NCI-H510A treated with DMSO at 0.1 percent for 48 hours (cell line): ENCODE measurements at places on chromosomes 2 and 18.

- peak; percentile 50 for DNase-seq
Observed at GRCh38 chr2:25822190-25823117, 55.8 kb downstream of the ASXL2 start.

GRCh38 chr2:42777883-42778805, 14.2 kb upstream of the OXER1 start:
- DNase-seq: no peak

DNA sequence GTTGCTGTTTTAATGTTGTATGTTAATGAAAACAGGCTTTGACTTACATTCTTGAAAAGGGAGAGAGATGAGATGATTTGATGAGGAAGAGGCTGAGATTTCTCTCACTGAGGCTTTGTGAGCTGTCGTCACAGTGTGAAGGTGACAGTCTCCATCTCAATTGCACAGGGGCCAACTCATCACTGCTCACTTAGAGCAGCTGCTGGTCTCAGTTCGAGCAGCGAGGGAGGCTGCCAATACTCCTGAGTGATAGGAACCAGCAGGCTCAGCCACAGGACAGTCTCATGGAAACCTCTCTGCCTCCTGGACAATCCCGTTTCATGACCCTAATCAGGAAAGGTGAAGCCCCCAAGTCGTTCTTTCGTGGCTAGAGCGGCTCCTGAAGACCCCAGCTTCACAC, 170.7 kb upstream of the SOX11 start:
- no peak for DNase-seq

DNA sequence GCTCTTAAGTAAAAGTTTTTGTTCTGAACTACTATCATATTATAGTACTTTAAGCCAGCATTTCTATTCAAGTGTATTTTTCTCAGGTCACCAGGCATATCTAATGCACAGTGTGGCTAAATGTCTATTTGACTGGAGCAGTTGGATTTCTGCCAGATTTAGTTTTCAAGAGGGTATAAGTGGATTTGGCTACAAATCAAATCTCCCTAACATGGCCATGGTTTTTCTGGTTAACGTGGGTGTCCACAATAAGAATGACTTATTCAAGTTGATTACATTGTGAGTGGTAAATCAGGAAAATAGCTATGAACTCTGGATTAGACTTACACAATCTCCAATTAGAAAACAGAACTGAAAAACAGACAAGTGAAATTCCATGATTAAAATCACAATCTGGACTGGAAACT, 5.7 kb upstream of the CHN1 start:
- DNase-seq: peak; percentile 100

DNA sequence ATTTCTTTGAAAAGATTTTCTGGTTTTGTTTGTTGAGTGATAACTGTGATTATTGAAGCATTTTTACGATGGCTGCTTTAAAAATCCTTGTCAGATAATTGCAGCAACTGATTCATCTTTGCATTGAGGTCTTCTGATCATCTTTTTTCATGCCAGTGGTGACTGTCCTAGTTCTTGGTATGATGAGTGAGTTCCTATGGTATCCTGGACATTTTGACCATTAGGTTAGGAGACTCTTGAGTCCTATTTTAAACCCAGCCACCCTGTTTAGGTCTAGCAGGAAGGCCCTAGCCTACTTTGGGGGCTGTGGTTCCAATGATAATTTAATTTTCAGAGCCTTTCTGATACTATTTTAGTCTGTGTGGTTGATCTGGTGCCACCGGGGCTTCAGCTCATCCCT, 72.7 kb upstream of the REV1 start:
- no peak for DNase-seq

- DNase-seq: no peak
Observed at GRCh38 chr18:26971409-26971808, 105.9 kb upstream of the AQP4 start.

- DNase-seq: no peak
Observed at GRCh38 chr18:28088477-28088876, 88.5 kb downstream of the CDH2 start.
